Femur (tissue), 1 donor: ENCODE measurements at places on chromosomes 3 and 15.
A peak's percentile ranks its signal among the peaks of the same experiment; 100 is the strongest.

- DNase-seq = peak; percentile 85
Measured at GRCh38 chr3:195209847-195210265, 61.1 kb downstream of the XXYLT1 start.

- DNase-seq = peak; percentile 70
Measured at GRCh38 chr3:71681224-71681668, 44.0 kb downstream of the EIF4E3 start.

DNA sequence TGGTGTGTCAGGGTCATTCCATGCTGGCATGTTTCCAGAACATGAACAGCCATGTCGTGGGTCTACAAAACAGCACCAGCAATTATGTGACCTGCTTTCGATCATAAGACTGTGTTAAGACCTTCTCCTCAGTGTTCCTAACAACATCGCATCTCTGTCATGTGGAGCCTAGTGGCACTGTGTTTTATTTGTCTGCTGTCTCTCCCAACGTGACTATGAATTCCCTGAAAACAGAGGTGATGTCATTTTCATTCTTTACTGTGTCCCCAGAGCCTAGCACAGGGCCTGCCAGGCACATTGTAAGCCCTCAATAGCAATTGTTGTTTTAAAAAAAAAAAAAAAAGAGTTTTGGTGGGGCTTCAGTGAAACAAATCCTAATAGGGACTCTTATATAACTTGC, 94.2 kb upstream of the IL12A start:
- DNase-seq = no peak

GRCh38 chr15:85443593-85444087, 63.2 kb downstream of the AKAP13 start:
- peak; percentile 26 for DNase-seq

DNA sequence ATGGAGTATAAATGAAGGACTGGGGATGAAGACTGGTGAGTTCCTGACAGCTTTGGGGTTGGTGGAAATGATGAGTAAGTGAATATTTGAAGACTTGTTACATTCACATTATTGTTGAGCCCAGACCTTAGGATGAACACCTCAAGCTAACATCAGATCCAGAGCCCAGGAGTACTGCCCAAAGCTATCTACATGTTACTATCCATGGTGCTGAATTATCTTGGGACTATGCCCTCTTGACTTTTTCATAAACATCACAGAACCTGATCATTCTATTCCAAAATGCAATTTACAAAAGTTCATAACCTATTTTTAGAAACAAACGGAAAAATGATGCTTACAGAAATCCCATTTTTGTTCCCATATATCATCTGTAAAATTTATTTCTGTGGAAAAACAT, 613.3 kb downstream of the TUSC7 start:
- no peak for DNase-seq

DNA sequence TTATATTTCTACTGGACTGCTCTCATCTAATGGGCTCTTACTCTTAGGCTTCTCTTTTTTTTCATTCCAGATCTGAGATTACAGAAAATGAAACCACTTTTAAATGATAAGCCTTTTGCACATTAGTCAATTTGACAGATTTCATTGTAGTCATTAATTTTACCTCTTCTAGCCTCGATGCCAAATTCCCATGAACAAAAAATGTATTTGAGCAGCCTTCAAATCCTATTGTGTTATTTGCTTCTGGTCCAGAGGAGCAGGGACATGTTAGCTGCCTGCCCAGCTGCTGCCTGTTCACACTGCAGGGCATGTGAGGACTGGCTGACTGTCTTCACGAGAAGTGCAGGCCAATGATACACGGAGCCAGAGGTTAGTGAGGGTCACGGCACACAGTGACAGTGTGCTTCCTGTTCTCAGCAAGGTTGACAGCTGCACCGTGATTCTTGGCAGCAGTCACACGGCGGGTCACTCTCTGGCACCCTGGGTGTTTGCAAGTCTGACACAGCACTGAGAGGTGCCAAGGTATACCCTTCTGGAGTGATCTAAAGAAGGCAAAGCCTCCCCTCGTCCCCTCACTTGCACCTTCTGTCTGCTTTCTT, 40.8 kb downstream of the KAT2B start:
- peak; percentile 70 for DNase-seq

DNA sequence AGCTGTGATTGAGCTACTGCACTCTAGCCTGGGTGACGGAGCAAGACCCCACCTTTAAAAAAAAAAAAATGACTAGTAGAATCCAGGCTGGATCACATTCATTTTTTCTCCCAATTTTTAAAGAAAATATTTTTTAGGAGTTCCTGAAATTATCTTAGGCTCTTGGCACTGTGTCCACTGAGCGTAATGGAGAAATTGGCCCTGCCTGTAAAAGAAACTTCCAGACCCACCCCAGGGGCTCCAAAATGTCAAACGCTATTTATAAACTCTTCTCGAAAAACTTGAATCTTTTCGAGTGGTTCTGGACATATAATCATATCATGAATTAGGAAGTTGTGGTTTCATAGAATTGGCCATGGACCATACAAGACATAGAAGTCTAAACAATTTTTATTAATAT, 300.2 kb upstream of the RGMA start:
- no peak for DNase-seq

DNA sequence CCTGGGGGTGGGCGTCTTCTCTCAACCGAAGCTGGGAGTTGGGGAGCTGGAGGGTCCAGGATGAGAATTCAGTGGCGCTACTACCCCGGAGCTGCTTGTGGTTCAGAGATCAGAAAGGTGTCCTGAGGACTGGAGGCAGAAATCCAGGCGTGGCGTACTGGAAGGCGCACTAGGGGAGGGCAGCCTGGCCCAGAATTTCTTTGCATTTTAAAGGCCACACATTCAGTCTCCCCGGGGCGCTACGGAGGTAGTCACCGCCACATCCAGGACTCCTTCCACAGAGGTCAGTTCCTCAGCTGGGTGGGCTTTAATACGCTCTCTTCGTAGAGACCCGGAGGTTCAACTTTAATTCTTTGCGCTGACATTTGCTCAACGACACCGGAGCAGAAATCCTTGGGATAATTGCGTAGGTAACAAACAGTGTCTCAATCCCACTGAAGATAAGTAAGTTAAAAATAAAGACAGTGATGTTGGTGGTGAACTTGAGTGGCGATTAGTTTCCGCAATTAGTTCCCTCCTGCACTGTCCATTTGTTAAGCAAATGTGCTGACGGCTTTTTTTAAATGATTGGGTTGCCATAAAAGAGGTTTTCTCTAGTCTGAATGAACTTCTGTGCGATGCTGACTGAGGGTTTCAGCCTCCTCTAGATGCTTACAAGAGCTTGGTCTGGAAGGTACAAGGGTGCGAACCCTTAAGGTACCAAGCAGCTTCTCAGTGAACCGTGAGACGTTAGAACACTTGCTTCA, 535 bp downstream of the MCTP2 start:
- peak; percentile 26 for DNase-seq

DNA sequence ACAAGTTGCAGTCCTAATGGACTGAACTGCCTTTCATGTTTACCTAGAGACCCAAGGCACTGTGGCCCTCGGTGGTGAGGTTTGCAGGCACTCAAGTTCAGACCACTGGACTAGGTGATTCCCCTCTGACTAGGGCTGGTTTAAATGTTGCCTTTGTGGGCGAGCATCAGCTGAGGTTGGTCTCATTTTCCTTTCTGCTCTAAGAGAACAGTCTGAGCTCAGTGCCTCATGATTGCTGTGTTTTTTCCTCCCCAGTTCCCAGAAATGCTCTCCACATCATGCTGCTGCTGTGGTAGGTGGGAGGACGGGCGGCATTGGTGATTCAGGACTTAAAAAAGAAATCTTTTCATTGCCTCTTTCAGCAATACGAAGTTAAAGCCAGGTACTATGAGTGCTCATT, 237.2 kb downstream of the MBNL1 start:
- DNase-seq = no peak

DNA sequence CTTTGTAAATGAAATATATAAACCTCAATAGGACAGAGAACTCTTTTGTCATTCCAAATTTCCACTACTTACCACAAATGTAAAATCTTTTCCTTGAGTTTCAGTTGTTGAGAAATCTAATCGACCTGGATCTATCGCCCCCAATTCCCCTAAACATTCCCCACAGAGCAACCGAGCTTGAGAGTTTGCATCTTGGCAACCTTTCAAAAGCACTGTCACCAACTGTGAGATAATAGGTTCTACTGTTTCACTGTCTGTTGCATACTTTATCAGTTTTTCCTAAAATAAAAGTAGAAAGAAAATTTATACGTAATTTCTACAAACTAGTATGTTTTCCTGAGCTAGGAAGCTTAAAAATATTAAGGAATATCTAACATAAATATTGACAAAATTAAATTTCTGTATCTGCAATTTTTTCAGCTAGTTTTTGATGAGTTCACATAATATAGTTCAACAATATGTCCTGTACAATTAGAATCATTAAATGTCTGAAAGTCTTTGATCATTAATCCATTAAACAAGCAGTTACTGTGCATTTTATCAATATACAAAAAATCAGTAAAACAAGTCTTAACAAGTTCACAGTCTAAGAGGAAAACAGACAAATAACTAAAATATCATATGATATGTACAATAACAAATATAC, 54.5 kb downstream of the ATR start:
- no peak for DNase-seq

DNA sequence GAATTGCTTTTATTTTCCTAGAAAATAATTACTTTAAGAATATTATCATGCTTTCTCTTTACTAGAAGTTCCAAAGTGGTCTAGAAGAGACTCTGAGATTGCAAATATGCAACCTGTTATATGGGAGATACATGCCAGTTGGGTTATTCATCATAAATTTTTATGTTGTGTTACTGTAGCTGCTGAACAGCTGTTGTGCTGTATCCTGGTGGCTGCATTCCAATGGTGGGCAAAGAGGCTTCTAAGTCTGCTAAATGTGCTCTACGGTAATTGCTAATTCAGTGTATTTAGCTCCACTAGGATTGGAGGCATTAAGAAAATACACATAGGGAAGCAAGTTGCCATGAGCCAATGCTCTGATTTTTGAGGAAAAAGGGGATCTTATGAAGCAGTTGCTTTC, 409.0 kb downstream of the TUSC7 start:
- DNase-seq = peak; percentile 35

- DNase-seq = no peak
Measured at GRCh38 chr3:171229173-171229572, 202.7 kb upstream of the SLC2A2 start.

GRCh38 chr3:190099099-190099498, 21.6 kb downstream of the P3H2 start:
- DNase-seq = no peak

GRCh38 chr15:93422476-93422875, 333.5 kb upstream of the RGMA start:
- no peak for DNase-seq

GRCh38 chr15:88042047-88042446, 214.5 kb downstream of the NTRK3 start:
- DNase-seq = no peak

DNA sequence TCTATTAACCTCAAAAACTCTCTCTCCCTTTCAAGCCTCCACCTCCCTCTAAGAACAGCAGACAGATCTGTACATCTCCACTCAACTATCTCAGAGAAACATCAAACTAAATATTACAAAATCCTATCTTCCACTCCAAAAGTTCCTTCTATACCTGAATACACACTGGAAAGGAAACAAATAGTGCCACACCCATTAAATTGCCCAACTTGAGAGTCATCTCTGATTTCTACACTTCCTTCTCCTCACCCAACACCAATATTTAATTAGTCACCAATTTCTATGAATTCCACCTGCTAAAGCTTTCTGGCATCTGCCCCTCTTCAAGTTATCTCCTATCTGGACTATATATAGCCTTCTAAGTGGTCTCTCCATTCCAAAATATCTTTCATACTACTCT, 65.8 kb downstream of the PEAK1 start:
- DNase-seq = no peak

- DNase-seq = peak; percentile 32
Measured at GRCh38 chr3:157493627-157494550, 9.3 kb downstream of the VEPH1 start.

GRCh38 chr3:186639778-186640472, at the start of gene FETUB:
FETUB (plus strand) TSS chr3:186640399; CDS start chr3:186640461, 62 bp downstream.
- DNase-seq = no peak

GRCh38 chr3:43001094-43001553, 22.0 kb downstream of the GASK1A start:
- peak; percentile 96 for DNase-seq

GRCh38 chr3:85567071-85567676, 608.4 kb downstream of the CADM2 start:
- DNase-seq = peak; percentile 41

DNA sequence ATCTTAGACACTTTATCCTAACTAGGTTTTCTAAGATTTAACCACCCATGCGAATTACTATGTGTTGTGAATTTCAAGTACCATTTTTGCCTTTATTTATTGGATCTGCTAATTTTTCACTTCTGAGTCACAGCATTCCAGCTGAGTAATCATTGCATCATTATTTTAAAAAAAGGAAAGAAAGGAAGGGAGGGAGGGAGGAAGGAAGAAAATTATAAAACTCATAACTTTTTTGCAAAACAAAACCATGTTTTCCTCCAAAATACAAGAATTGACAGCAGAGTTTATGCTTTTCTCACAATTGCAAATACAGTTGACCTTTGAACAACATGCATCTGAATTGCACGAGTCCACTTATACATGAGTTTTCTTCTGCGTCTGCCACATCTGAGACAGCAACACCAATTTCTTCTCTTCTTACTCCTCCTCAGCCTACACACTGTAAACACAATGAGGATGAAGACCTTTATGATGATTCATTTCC, 651.4 kb upstream of the NECTIN3 start:
- DNase-seq = no peak

- no peak for DNase-seq
Measured at GRCh38 chr3:184610245-184610871, 48.8 kb downstream of the EPHB3 start.

DNA sequence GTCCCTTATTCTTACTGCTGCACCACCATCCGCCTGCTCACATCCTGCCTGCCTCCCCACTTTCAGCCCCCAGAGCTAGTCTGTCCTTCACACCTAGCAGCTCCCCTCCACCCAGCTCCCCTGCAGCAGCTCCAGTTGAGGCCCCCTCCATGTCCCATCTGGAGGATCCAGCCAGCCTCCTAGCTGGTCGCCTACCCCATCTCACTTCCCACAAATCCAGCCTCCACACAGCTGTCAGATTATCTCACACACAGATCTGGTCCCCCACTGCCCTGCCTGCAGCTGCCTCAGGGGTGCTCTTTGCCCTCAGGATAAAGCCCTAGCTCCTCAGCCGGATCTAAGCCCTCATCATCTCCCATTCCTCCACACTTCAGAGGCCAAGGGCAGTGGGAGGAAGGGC, 8.8 kb upstream of the SEMA7A start:
- no peak for DNase-seq

DNA sequence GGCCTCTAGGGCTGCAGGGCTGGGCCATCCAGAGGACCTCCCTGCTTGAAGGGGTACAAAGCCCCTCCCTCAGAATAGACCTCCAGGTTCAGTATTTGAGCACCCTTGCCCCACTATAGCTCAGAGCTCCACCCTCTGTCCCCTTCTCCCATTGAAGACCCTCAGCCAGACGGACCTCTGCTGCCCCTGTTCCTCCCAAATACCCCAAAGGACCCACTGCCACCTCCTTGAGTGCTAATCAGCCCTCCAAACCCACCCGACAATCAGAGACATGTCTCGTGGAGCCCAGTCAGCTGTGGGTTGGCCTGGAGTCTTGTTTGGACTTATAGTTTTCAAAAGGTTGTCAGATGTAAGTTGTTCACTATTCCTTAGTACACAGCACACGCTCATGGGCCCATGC, 161.1 kb downstream of the UACA start:
- DNase-seq = no peak
